ENCODE measurements at places on chromosomes 6 and 20. TPM values are rescaled to one million over a fixed set of nuclear protein-coding genes. Genes with fewer than 3 reads are reported as not detected.

DNA sequence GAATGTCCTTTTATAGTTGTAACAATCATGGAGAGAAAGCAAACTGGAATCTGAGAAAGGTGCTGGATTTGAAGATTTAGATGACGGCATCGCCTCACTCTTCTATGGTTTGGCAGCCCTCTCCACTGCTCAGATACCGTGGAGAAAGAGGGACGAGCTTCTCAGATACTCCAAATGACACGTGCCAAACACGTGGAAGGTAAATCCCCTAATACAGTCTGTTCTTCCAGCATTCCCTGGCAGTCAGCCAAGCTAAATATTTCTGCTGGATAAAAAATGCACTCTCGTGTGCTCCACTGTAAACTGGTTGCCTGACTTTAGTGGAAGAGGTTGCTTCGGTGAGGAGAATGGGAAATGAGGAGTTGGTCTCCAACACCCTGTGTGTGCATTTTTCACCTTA is 16.7 kb upstream of the PRDM1 start:
- DNase-seq = peak; percentile 67

DNA sequence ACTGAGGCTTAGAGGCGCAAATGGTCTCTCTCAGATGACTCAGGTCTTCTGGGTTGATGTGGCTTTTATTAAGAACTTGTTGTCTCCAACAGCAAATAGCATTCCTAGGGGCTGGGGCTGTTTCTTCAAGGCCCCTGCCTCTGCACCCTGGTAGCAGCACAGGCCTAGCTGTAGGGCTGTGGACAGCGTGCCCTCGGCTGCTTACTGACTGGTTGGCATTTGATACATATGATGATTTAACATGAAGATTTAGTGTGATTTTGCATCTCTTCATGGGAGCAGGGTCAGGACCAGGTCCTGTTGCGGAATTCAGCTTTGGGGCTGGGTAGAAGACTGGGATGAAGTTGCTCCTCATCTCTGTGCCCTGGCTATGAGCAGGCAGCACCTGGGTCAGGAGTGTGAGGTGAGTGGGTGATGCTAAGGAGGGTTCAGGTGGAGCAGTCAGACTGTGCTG is 24.3 kb upstream of the IER3 start:
- DNase-seq = no peak

DNA sequence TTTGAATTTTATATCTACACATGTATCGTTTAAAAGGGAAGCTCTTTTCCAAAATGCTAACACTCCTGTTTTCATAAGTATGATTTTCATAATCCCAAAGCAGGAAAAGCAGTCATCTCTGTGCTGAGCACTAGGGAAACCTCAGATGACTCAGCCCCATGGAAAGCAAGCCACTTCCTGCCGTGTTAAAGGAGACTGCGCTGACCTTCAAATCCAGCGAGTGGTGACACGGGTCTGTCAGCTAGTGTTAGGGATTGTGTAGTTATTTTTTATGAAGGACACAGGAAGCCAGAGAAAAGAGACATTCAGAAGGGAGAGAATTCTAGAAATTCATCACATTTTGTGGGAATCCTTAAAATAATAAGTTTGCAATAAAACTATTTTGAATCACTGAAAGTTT is 57.0 kb upstream of the CD93 start:
- peak; percentile 45 for DNase-seq

DNA sequence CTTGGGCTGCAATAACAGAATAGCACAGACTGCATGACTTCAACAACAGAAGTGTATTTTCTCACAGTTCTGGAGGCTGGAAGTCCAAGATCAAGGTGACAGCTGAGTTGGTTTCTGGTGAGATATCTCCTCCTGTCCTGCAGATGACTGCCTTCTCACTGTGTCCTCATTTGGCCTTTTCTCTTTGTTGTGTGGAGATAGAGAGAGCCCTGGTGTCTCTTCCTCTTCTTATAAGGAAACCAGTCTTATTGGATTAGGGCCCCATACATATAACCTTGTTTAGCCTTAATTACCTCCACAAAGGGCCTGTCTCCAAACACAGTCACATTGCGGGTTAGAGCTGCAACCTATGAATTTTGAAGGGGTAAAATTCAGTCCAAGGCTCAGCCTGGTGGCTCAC is 57.0 kb upstream of the BMP6 start:
- DNase-seq = no peak

GRCh38 chr20:36676701-36677421 is 30.9 kb upstream of the SLA2 start:
- DNase-seq = no peak

- DNase-seq = peak; percentile 72
Observed at GRCh38 chr6:167580619-167580911, 246.1 kb upstream of the AFDN start.

Gene MAP7
- total RNA-seq = 23.4 TPM

Gene EFHC1
- 49.0 TPM for total RNA-seq

Data from lung (tissue), 17 donors.